ENCODE measurements at places on chromosomes 1 and 21. TPM values are rescaled to one million over a fixed set of nuclear protein-coding genes. Genes with fewer than 3 reads are reported as not detected.

AMY2A gene
- total RNA-seq: 0.36 TPM

OR2T5 gene
- not detected for total RNA-seq

ZC3H11A gene
- total RNA-seq: 80.5 TPM

TP73 gene
- 0.36 TPM for total RNA-seq

VSIG8 gene
- 0.18 TPM for total RNA-seq

CD1D gene
- 0.09 TPM for total RNA-seq

CCDC185 gene
- not detected for total RNA-seq

LDLRAD1 gene
- not detected for total RNA-seq

TSPEAR gene
- total RNA-seq: 0.09 TPM

NTNG1 gene
- 16.8 TPM for total RNA-seq

ACTA1 gene
- total RNA-seq: 2.1 TPM

OR2T33 gene
- total RNA-seq: 0.64 TPM

SAMD11 gene
- 2.4 TPM for total RNA-seq

HMCN1 gene
- total RNA-seq: 10.8 TPM

NPPB gene
- total RNA-seq: not detected

SLC35F3 gene
- total RNA-seq: 11.9 TPM

KRTAP10-11 gene
- not detected for total RNA-seq

CYP4Z1 gene
- 1.4 TPM for total RNA-seq

UFC1 gene
- total RNA-seq: 55.3 TPM

KCNK1 gene
- total RNA-seq: 45.4 TPM

GPR52 gene
- total RNA-seq: 7.3 TPM

NSL1 gene
- total RNA-seq: 54.5 TPM

HCN3 gene
- 12.9 TPM for total RNA-seq

MRPL37 gene
- 22.3 TPM for total RNA-seq

HPDL gene
- 1.3 TPM for total RNA-seq

SLAMF1 gene
- total RNA-seq: not detected

KIF17 gene
- 1.5 TPM for total RNA-seq

BEND5 gene
- 17.6 TPM for total RNA-seq

GJC2 gene
- 0.73 TPM for total RNA-seq

IRF6 gene
- 1.8 TPM for total RNA-seq

CCDC17 gene
- 1.00 TPM for total RNA-seq

AMY1A gene
- not detected for total RNA-seq

C1orf116 gene
- total RNA-seq: 0.09 TPM

TMEM82 gene
- not detected for total RNA-seq

SELL gene
- 1.3 TPM for total RNA-seq

KTI12 gene
- total RNA-seq: 5.6 TPM

FCRL5 gene
- total RNA-seq: not detected

SPRR2G gene
- total RNA-seq: not detected

CADM3 gene
- 100 TPM for total RNA-seq

MAP3K21 gene
- total RNA-seq: 8.8 TPM

SHISAL2A gene
- not detected for total RNA-seq

APCS gene
- total RNA-seq: not detected

GABRD gene
- 2.9 TPM for total RNA-seq

ZNF691 gene
- total RNA-seq: 9.5 TPM

FCRL4 gene
- not detected for total RNA-seq

OR2L3 gene
- total RNA-seq: 1.9 TPM

MROH7 gene
- 2.6 TPM for total RNA-seq

SHISA4 gene
- total RNA-seq: 22.0 TPM

CHODL gene
- total RNA-seq: 20.8 TPM

ARHGAP30 gene
- 1.00 TPM for total RNA-seq

COL9A2 gene
- 8.3 TPM for total RNA-seq

ZNF648 gene
- 0.82 TPM for total RNA-seq

RNU11 gene
- total RNA-seq: not detected
